ENCODE measurements at places on chromosomes 16 and 17.

GRCh38 chr16:47320546-47321310, 140.1 kb downstream of the ITFG1 start:
- peak; percentile 43 for DNase-seq

DNA sequence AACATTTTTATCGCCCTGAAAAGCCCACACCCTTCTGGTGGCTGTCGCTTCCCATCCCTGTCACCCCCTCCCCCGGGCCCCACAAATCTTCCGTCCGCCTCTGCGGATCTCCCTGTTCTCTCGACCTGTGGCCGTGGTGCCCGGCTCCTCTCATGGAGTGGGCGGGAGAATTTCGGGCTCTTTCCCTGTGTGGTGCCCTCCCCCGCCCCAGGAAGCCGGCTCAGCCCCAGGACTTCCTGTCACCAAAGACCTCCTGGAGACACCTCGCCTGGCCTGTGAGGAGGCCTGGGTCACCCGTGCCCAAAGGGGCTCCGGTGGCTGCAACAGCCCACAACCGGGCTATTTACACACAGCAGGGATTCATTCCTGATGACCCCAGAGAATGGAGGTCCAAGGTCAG, 26.1 kb upstream of the UBE2I start:
- DNase-seq = no peak

- no peak for DNase-seq
Measured at GRCh38 chr17:38897671-38898290, 27.6 kb upstream of the LASP1NB start.

DNA sequence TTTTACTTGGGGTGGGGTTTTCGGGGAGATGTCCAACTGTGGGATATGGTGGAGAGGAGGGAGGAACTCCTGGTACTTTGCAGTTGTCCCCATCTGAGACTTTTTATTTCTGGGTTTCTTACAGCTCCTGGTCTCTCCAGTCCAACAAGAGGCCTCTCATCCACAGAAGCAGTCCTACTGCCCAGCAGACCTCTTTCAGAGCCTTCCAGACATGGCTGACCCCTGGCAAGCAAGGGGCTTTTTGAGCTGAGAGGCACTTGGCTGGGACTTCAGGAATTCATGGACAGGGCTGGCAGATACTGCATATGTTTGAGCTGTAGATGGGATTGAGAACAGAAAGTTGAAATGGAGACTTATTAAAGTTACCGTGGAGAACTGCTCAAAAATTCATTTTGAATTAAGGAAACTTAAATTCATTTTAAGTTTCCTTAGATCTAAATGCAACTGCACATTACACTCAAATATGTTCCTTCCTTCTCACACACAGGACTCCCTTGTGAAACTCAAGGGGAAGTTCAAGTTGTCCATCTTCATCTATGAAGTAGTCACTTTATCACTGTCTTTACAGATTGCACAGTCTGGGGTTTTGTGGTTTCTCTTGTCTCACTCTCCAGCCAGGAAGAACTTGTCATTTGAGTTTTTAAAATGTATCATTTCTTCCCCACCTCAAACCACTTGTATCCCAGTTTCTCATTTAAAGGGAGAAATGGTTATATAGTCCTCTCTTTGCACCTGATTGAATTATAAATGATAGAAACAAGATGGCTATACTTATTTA, 1.1 kb downstream of the LASP1NB start:
- DNase-seq = peak; percentile 54

DNA sequence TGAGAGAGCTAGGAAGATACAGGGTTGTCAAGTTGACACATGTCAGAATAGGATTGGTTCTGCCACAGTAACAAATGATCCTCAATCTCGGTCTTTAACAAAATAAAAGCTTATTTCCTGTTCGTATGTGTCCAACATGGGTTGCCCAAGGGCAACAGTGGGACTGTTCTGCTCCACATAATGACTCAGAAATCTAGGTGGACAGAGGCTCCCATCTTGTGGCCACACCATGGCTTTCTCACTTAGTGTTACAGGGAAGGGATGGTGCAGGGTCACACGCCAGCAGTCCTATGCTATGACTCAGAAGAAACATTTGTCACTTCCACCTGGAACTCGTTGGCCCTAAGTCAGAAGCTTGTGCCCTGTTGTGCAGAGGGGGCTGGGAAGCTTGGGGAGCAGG, 364.9 kb downstream of the SNX29 start:
- DNase-seq = peak; percentile 44

GRCh38 chr17:20916383-20916782, 126.4 kb downstream of the USP22 start:
- no peak for DNase-seq

DNA sequence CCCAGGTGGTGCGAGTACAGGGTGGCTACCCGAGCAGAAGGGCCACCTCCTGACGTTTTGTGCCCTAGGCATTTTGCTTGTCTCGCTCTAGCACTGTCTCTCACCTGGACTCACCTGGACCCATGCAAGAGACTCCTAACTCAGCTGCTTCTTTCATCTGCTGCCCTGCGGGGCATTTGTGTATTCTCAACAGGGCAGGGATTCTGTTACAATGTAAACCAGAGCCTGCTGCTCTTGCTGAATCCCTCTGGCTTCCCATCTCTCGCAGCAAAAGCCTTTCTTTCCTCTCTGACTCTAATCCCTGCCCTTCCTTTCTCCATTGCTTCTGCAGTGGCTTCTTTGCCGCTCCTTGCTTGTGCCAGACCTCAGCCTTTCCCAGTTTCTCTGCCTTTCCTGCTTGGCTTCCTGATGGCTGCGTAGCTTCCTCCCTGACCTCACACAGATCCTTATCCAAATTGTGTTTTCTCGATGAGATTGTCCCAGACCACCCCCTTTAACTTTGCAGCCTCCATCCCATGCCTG, 10.2 kb downstream of the ARSG start:
- DNase-seq = no peak

DNA sequence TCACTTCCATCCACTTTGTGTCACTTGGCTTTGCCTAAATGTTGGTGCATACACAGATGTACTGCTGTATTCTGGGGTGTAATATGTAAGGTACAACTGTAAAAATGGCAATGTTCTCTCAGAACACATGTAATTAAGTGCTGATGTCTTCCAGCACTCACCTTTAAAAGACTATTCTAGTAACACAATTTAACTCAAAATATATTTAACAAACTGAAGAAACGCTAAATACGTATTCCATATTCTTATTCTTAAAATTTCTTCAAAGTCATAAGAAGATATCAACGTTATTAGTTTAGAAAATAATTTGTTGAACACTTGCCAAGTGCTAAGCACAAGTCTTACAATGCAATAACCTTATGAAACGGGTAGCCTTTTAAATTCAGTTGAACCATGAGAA, 3.6 kb downstream of the CMC2 start:
- no peak for DNase-seq

- peak; percentile 76 for DNase-seq
Measured at GRCh38 chr17:77470800-77471733, 330.3 kb downstream of the SEC14L1 start.

GRCh38 chr16:51487880-51488279, 336.8 kb upstream of the SALL1 start:
- no peak for DNase-seq

DNA sequence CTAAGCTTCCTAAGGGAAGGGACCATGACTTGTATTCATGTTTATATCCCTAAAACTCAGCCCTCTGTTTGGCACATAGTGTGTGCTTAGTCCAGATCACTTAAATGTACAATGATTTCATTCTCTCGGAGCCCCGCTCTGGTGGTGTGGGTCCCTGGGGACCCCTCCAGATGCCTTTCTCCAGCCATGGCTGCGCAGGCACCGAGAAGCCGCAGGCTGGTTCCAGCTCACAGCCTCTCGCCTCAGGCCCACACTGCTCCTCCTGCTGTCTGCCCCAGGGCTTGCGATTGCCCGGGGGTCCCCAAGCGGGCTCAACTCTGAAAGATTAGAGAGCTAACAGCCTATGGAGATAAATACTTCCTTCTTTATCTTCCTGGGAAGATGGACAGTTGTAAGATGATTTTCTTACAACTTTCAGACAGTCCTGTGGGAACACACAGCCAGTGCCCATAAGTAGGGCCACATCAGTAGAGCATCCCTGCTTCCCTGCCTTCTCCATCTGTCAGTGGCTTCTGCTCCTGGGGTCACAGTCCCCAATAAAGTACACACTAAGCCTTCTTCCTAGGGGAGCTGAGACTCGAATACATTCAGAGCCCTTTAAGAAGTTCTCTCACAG, 66.2 kb downstream of the CENPV start:
- peak; percentile 9 for DNase-seq

DNA sequence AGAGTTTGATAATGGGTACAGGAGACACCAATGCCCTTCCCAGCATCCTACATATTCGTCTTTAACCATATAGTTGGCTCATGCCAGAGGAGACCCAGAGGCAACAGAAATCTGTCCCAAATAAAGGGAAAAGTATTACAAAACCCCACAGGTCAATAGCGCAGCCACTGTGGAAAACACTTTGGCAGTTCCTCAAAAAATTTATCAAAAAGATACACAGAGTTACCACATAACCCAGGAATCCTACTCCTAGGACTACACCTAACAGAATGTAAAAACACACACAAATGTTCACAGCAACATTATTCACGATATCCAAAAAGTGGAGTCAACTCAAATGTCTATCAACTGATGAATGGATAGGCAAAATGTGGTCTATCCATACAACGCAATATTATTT, 135.8 kb downstream of the CEP112 start:
- no peak for DNase-seq

GRCh38 chr16:53894686-53895085, 190.7 kb downstream of the FTO start:
- DNase-seq = no peak

DNA sequence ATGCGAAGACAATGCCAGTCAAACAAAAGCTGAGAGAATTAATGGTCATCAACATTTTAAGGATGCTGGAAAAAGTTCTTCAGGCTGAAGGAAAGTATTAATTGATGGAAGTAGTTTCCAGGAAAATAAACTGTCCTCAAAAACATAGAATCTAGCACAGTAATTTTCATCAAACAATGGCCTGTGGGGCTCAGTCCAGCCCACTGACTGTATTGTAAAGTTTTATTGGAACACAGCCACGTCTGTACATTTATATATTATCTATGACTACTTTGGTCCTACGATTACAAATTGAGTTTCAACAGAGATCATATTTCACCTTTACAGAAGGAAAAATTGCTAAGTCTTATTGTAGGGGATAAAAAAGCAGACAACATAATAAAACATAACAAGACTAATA, 484.5 kb downstream of the KCNJ2 start:
- no peak for DNase-seq

- DNase-seq = no peak
Measured at GRCh38 chr17:1933875-1934715, 91.0 kb downstream of the RTN4RL1 start.

- no peak for DNase-seq
Measured at GRCh38 chr16:84069540-84069939, 26.9 kb upstream of the SLC38A8 start.

GRCh38 chr16:17350207-17350606, 120.6 kb downstream of the XYLT1 start:
- peak; percentile 69 for DNase-seq

DNA sequence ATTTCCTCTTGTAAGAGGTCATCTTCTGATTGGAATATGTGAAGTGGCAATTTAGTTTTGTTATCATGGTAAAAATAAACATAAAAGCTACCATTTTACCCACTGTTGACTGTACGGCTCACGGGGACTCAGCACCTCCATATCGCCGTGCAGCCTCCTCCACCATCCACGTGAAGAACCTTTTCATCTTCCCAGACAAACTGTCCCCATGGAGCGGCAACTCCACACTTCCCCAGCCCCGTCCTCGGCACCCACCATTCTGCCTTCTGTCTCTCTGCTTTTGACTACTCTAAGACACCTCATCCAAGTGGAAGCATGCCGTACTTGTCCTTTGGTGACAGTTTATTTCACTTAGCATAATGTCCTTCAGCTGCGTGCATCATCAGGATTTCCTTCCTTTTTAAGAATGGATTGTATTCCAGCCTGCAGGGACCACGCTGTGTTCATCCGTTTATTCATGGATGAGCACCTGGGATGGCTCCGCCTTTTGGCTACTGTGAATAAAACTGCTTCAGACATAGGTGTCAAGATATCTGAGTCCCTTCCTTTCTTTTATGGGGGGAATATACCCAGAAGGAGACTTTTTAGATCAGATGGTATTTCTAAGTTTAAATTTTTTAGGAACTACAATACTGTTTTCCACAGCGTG, 14.3 kb downstream of the FBXO31 start:
- DNase-seq = no peak

DNA sequence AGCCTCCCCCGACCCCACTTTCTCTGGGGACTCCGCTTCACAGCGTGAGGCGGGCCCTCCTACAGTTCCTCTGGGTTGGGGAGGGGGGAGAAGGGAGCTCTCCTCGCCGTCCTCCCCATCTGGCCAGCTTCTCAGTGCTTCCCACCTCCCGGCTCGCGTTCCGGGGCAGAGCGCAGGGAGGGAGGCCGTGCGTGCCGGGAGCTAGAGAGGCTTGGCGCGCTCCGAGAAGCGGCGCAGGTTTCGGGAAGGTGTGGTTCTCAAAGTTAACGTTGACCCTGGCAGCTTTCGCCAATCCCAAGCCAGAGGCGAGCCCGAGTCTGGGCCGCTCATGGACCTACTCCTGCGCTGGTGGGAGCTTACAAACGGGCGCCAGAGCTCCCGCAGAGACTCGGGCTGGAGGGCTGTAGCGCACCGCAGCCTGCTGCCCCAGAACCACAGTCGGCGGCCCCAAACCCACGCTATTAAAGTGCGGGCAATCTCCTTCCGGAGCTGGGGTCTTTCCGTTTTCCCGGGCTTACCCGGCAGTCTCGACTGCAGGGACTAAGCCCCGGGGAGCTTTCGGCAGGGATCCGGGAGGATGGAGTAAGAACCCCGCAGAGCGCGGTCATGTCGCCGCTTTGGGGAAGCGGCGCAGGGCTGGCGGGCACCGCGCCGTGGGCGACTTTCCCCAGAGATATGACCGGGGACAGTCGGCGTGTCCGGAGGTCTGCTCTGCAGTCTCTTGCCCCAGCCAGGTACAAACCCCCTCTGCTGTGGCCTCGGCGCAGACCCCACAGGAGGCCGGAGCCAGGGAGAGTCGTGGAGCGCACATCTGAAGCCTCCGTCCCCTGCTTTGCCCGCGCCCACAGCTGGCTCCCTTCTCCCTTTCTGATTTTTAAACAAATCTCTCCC, 787 bp downstream of the CDH11 start:
- DNase-seq = peak; percentile 29

GRCh38 chr16:66065925-66066324, 300.6 kb upstream of the CDH5 start:
- DNase-seq = no peak

GRCh38 chr17:33234930-33235685, 58.0 kb downstream of the ASIC2 start:
- peak; percentile 90 for DNase-seq

- DNase-seq = no peak
Measured at GRCh38 chr17:56475116-56475515, 118.4 kb upstream of the NOG start.

- peak; percentile 56 for DNase-seq
Measured at GRCh38 chr16:71894229-71894920, 956 bp upstream of the IST1 start.

- no peak for DNase-seq
Measured at GRCh38 chr16:66906916-66907836, 11.5 kb downstream of the CDH16 start.

GRCh38 chr16:84947996-84948850, 63.1 kb downstream of the ZDHHC7 start:
- no peak for DNase-seq

GRCh38 chr17:50045154-50045553, 10.8 kb upstream of the ITGA3 start:
- no peak for DNase-seq

- no peak for DNase-seq
Measured at GRCh38 chr16:20411055-20411454, 1.7 kb downstream of the ACSM5 start.

GRCh38 chr17:4527134-4527533, 28.1 kb downstream of the MYBBP1A start:
- no peak for DNase-seq
